DMS 273 treated with DMSO at 0.1 percent for 48 hours (cell line): ENCODE measurements at places on chromosomes 7 and 10.

- no peak for DNase-seq
These were observed 33.0 kb downstream of the SH2B2 start for GRCh38 chr7:102319671-102320070.

DNA sequence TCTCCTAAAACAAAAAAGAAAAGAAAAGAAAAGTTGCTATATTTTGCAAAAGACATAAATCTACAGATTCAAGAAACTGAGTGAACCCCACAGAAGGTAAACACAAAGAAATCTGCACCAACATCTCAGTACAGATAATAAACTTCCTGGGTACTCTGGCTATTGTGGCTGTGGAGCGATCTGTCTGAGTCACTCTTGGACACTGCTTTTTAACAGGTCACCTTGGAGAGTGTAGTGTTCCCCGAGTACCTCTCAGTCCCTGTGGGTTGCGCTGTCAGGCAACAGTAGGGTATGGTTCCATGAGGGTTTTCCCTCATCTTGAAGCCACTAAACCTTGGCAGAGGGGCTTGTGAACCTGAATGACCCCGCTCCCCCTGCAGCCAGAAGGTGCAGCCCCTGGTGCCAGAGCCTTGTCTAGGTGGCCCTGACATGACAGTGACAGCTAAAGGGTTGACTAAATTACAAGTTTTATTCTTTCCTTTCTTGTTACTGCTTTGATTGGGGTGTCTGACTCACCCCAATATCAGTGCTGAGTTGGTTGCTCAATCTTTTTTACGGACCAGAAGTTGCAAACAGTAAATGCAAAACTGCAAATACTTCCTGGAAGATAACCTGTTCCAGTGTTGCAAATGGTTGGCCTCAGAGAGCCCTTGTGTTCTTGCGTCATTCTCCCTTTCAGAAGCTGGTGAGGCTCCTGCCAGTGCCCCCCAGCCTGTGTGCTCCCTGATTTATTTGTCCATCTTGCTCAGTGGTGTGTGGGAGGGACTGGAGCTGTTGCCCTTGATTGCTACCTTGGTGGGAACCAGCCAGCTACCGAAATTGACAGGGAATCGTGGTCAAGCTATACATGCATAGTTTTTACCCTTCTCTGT is 30.6 kb downstream of the POR start:
- DNase-seq: no peak

DNA sequence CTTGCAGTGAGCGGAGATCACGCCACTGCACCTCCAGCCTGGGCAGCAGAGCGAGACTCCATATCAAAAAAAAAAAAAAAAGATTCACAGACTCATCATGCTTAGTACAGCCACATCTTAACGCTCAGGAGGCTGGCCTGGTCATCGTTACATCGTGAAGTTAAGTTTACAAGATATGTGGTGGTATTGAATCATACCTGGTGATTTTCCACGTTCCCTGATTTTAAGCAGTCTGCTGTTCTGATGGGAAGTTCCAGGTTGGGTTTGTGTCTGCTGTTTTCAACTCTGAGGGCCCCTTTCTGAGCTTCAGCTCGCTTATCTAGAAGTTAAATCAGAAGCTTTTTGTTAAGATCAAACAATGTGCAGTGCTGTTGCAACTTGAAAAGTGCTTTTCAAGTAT is 6.9 kb downstream of the PPP2R2D start:
- DNase-seq: no peak

DNA sequence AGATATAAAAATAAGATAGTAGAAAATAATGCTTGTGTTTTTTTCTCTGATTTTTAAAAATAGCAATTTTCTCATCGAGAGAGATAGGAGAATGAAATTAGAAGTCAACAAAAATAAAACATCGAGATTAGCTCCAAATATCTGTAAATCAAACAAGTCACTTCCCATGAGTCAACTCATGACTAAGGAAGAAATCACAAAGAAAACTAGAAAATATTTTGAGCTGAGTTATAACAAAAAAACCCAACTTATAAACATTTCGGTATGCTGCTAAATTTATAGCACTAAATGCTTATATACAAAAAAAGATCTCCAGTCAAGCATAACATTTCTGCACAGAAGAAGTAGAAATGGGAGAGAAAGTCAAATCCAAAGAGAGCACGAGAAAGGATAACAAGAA is 140.1 kb downstream of the ITGA8 start:
- no peak for DNase-seq

DNA sequence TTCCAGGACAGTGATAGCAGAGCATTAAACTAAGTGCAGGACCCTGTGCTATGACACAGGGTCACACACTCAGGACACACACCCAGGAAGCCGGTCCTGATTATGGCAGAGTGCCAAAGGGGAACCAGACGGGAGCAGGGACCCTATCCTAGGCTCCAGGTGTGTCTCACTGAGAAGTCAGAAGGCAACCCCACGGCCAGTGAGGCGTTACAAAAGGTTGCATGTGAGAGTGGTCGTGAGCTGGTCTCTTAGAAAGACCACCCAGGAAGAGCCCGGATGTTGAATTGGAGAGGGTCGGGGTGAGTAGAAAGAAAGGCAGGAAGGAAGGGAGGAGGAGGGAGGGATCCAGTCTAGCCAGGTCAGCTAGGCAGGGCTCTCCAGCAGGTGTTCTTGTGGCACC is 31.0 kb downstream of the FRMPD2 start:
- no peak for DNase-seq

DNA sequence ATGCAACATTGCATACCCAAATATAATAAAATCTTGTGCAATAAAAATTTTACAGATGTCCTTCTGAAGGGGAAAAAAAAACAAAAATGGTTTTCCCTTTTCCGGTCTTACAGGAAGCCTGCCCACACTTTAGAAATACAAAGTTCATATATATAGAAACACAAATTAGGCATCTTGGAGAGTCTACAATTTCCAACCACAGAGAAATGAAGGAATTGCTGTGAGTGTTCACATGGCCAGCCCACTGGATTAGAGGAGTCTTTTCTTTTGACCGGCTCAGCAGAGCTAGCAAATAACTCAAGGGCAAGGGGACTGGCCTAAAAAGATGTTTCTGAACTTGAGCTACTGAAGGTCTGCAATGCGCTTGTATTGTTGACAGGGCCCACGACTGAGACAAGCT is 92.4 kb downstream of the GLI3 start:
- no peak for DNase-seq
